Activated T-helper 17 cell treated with anti-CD3 and anti-CD28 coated beads, Interleukin-2, amount 50 U/mL, for 72 hours (primary cell): ENCODE measurements at places on chromosomes 3 and 15. TPM values are rescaled to one million over a fixed set of nuclear protein-coding genes. Genes with fewer than 3 reads are reported as not detected.

DNA sequence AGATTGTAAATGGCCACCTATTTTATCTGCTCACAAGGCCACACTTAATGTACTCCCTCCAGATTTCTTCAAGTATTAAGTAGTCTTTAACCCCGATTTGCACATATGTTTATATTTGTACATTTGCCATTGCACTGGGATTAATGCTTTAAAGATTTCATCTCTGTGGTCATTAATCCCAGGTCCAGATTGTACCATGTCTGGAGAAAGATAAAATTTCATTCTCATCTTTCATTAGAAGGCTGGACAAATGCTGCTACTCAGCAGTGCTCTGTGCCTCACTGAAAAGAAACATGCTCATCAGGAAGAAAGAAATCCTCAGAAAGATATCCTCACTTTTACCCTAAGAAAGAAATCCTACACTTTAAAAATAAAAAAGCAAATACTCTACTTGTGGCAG lies 62.5 kb upstream of the LRRC3B start:
- no peak for ATAC-seq

DNA sequence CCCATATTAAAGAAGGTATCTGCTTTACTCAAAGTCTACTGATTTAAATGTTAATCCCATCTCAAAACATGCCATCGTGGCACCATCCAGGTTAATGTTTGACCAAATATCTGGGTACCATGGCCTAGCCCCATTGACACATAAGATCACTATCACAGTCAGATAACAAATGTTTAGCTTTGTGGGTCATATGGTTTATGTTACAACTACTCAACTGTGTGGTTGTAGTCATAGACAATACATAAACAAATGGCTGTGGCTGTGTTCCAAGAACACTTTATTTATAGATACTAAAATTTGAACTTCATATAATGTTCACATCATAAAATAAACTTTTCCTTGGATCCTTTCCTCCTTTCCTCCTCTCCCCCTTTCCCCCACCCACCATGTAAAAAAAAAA lies 9.8 kb upstream of the SNRPN start:
- no peak for ATAC-seq

GRCh38 chr3:113002679-113003078 lies 11.9 kb downstream of the GTPBP8 start:
- peak; percentile 74 for ATAC-seq

DNA sequence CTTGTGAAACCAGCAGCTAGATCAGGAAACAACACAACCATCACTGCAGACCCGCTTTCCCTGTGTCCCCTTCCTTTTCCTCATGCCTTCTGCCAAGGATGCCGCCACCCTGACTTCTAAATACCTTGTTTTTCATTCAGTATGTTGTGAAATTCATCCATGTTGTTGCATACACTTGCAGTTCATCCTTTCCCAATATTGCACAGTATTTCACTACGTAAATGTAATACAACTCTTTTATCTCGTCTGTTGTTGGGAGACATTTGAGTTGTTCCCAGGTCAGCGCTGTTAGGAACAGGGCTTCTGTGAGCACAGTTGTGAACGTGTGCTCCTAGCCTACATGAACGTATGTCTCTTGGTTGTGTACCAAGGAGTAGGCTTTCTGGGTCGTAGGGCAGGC lies 24.2 kb downstream of the TLNRD1 start:
- ATAC-seq: no peak

Gene GBE1
- total RNA-seq: 251 TPM

GRCh38 chr3:31321620-31322019 lies 211.1 kb upstream of the STT3B start:
- ATAC-seq: no peak

Gene HESX1
- total RNA-seq: 0.65 TPM

DNA sequence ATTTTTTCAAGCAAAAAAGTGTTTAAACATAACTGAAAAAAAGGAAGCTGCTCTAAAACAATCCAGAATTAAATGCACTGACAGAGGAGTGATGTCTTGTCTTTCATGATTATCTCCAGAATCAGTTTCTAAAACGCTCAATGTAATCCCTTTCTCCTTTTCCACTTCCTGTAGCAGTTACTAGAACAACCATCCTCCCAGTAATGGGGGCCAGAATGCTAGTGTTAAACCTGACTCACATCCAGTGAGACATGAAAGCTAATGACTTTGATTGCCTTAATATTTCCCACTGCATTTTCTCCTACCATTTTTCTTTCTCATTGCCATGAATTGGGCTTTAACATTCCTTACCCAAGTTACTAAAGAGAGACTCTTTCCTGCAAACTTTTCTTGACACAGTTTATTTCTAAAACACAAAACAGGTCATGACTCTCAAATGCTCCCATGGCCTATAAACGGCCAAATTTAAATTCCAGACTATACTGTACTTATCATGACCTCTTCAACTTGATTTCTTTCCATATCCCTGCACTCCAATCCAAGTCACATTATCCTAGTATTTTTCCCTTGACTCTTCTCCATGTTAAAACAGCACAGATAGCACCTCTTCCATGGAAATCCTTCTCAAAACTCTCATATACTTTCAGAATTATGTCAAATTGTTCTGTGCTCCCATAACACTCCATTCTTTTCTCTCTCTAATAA lies 341.4 kb downstream of the NAALADL2 start:
- ATAC-seq: no peak

DNA sequence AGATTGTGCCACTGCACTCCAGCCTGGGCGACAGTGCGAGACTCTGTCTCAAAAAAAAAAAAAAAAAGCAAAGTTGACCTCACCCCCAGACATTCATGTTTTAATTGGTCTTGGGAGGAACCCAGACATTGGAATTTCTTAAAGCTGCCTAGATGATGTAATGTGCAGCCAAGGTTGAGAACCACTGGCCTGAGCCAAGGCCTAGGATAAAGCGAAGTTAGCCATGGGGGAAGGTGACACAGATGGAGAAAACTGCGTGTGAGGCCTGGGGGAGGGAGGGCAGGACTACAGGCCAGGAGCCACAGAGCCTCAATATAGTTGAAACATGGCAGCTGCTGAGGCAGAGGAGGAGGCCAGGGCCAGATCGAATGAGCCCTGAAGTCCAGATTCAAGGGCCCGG lies 21.0 kb downstream of the GLB1 start:
- no peak for ATAC-seq

DNA sequence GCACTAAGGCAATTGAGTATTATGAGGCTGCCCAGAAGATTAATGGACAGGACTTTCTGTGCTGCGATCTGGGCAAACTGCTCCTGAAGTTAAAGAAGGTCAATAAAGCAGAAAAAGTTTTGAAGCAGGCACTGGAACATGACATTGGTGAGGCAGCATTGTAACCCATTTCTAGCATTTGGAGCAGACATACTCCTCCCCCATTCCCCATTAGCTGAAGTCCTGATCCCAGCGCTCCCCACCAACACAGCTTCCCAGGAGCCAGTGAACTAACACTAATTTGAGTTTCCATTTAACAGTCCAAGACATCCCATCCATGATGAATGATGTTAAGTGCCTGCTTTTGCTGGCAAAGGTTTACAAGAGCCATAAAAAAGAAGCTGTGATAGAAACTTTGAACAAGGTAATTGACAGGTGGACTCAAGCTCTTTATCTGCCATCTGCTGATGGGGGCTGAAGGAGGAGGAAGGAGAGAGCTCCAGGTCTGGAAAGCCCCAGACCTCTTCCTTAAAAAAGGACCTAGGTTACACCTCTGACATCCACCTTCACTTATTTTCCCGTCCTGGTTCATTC lies 22.6 kb downstream of the CSRNP1 start:
- no peak for ATAC-seq

Gene PARP14
- 51.5 TPM for total RNA-seq

- ATAC-seq: peak; percentile 98
Observed at GRCh38 chr15:99014803-99015697, 7.5 kb upstream of the PGPEP1L start.

- ATAC-seq: no peak
Observed at GRCh38 chr15:74050556-74051234, 31.7 kb downstream of the GOLGA6A start.

Gene ACTC1
- not detected for total RNA-seq

DNA sequence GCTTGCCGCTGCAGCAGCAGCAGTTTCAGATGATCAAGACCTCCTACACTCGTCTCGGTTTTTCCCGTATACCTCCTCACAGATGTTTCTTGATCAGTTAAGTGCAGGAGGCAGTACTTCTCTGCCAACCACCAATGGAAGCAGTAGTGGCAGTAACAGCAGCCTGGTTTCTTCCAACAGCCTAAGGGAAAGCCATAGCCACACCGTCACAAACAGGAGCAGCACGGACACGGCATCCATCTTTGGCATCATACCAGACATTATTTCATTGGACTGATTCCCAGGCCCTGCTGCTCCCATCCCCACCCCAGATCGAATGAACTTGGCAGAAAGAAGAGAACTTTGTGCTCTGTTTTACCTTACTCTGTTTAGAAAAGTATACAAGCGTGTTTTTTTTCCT lies 17.6 kb downstream of the CALML4 start:
- ATAC-seq: no peak

Gene EPHB3
- total RNA-seq: 0.11 TPM

Gene GASK1A
- not detected for total RNA-seq

Gene RYR3
- not detected for total RNA-seq

Gene CFAP100
- not detected for total RNA-seq

DNA sequence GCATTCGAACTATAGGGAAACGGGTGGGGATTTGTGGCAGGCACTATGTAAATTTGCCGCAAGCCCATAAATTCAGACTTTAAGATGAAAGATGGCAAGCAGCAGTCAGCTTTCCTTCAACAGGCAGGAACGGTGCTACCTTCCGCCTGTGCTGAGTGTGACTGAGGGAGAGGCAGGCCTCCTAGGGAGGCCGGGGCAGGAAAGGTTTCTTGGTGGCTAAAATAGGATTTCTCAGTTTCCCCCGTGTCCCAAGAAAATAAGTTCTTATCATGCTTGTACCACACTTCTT lies 12.5 kb downstream of the FLNB start:
- ATAC-seq: no peak

GRCh38 chr3:170494766-170495165 lies 76.1 kb downstream of the CLDN11 start:
- ATAC-seq: no peak

GRCh38 chr3:130576375-130577266 lies 59.6 kb downstream of the COL6A6 start:
- ATAC-seq: no peak
